Hippocampal formation (tissue), 2 donors: ENCODE measurements at places on chromosomes 1 and 21.

- no peak for DNase-seq
Observed at GRCh38 chr1:6801199-6801598, 15.9 kb downstream of the CAMTA1 start.

- DNase-seq, result no peak
Observed at GRCh38 chr1:63960326-63960725, 186.5 kb downstream of the ROR1 start.

DNA sequence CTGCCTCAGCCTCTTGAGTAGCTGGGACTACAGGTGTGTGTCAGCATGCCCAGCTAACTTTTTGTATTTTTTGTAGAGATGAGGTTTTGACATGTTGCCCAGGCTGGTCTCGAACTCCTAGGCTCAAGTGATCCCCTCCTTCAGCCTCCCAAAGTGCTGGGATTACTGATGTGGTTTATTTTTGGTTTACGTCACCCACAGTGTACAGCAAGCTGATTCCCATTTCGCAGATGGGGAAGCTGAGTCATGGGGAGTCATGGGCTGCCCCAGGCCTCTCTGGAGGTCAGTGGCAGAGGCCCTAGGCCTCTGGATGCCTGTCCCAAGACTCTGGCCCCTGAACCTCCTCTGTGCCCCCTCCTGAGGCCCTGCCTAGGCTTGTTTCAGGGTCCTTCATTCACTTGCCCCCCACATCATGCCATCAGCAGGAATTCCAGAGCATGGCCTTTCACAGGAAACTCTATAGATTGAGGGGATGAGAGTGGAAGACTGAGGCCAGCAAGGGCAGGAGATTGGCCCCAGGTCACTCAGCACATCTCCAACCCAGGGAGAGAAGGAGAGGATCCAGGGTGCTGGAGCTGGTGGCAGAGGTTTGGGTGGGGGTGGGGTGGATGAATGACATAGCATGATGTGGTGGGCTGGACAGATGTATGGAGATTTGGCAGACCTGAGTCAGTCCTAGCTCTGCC lies 266.0 kb downstream of the PTPRU start:
- no peak for DNase-seq

DNA sequence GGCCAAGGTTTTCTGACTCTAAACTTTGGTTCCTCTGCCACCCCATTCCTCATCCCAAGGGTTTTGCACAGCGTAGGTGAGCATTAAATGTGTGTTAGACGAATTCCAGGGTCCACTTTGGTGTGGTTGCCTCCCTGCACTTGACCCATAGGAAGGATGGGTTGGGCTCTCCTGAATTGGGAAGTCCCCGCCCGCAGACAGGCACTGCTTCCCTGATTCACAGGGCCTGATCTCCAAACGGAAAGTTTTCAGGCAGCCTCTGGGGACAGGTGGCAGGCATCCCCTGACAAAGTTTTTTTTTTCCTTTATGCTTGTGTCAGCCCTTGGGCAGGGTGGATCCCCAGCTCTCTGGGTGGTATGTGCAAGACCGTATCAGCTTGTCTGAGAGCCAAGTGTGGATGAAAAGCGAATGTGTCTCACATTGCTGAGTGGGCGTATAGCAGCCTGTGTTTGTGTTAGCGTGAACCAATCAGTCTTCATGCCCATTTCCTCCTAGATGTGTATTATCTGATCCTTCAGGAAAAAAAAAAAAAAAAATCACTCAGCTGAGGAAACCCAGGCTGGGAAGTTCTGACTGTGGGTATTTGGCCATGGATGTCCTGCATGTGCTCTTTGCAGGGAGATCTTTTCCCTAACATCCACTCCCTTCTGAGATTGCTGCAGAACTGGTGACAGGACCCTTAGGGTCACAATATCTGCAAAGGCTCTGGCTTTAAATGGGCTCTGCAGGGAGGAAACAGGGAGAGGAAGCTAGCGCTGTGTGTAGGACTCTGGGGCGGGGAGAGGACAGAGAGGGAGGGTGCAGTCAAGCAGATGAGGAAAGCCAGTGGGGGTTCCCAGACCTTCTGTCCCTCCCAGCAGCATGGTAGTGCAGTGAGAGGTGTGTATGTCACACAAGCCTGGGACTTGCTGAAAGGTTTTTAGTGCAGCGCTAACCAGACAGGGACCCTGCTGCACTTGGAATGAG lies 42.2 kb upstream of the TRABD2B start:
- DNase-seq, result no peak

DNA sequence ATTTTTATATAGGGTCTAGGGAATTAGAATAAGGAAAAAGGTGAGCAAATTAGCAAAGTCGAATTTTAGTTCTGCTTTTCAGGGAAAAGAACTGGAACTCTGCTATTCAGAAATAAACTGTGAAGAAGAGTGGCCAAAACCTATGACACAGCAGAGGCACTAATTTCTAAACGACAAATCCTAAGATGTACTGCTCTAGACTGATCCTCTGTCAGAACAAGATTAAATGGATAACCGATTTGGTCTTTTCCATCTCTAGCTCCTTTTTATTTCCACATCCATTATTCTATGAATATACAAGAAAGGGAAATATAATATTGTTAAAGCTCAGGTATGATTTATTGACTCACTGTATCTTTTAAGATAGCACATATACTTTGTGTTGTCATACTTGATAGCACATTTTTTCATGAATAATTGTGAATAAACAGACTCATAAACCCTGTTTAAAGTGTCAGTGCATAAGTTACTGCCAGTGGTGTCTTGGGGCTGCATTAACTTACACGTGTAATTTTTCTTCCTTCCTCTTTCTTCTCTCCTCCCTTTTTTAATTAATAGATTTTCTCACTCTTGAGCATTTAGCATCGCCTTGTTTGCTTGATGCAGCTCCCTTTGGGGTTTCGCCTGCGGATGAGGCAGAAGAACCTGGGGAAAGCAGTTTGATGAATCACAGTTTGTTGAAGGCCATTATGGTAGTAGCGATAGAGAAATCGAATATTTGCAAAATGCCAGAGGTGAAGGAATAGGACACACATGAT lies 496.6 kb downstream of the ADGRL2 start:
- DNase-seq, result no peak

DNA sequence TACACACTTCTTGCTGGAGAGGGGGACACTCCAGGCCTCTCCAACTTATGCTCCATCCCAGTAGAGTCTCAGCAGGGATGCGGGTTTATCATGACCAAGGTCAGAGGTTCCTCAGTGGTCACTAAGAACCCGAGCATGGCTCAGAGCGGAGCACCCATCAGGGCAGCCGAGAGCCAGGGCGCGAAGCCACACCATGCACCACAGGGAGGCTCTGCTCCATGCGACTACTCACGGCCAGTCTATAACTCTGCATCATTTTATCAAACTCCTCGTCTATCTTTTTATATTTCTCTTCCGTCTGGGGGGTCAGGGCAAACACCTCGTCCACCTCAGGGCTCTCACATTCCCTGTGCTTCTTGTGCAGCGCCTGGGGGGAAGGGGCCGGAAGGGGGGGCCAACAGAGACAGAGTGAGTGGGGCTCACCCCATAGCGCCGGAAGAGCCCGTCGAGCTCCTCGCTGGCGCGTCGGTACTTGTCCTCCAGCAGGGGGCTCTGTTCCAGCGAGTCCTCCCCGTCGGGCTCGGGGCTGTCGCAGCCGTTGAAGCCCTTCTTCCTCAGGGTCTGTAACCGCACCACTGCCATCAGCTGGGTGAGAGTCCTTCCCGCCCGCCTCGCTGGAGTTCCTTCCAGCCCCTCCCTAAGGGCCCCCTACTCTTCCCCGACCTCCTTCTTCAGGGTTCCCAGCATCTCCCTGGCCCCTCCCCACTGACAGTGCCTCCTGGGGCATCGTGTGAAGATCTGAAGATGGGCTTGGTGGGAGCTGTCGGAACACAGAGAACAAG lies 20.0 kb downstream of the MEF2D start:
- peak; percentile 48 for DNase-seq

DNA sequence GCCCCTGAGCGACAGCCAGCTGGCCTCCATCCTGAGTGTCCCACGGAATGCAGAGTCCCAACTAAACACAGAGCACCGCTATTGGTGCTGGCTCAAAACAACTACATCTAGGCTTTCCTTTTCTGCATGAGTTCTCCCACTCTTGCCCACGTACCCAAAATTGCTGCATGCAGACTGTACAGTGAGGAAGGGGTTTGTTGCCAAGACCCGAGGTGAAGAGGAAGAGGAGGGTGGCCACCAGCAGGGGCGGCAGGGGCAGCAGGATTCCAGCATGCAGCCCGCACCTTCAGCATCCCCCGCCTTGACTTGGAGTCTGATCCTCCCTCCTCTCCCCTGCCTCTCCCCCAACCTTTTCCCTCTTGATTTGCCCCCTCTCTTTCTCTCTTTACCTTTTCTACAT lies 8.0 kb downstream of the S100A9 start:
- DNase-seq, result no peak

- DNase-seq, result no peak
Observed at GRCh38 chr1:50985094-50985493, 15.0 kb downstream of the CDKN2C start.

- DNase-seq, result no peak
Observed at GRCh38 chr1:39886757-39887231, 3.5 kb upstream of the TRIT1 start.

DNA sequence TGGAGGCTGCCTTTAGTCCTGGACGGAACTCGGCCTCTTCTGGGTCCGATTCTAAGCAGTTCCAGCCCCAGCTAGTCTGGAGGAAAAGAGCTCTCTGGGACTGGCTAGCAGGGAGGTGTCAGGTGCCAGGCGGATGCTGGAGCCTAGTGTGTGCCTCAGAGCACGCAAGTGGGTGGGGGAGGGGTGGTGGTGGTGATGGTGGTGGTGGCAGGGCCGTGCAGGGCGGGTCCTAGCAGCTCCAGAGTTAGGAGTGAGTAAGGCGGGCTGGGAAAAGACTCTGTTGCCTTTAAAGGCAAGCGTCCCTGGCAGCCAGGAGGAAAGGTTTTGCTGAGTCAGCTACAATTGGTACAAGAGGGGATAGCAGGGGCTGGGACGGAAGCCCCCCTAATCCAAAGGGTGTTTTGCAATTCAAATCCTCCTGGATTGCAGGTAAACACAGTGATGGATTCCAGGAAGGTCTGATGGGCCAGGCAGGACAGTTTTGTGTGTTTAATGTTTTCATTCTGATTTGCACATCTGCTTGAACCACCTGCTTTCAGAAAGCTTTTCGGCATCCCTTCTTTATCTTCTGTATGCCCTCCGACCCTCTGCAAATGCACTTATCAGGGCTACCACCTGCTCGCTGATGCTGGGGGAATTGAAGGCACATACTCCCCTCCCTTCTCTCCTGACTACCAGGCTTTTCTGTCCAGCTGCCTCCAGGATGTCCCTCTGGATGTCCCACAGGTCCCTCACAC lies 4.1 kb upstream of the SLC2A1 start:
- no peak for DNase-seq

DNA sequence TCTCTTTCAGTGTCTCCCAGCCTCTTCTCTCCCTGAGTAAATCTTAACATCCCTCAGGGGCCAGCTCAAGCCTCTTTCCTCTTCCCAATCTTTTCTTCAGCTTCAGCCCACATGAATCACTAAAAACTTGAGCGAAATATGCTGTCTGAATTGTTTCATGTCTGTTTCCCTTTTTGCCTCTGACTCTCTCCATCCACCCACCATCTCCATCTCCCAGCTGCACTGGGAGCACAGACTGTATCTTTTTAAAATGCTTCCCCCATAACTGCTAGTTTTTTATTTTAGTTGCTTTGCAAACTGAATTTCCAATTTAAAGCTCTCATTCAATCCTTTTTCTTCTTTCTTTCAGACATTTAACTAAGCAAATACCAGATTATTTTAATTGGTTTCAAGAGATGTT lies 3.0 kb upstream of the AHCTF1 start:
- DNase-seq, result peak; percentile 57

- no peak for DNase-seq
Observed at GRCh38 chr21:30072496-30072895, 94.1 kb downstream of the CLDN17 start.

GRCh38 chr1:98086156-98086555 lies 165.3 kb upstream of the DPYD start:
- DNase-seq, result no peak

GRCh38 chr1:53125623-53126360 lies 16.6 kb downstream of the SLC1A7 start:
- DNase-seq, result no peak

DNA sequence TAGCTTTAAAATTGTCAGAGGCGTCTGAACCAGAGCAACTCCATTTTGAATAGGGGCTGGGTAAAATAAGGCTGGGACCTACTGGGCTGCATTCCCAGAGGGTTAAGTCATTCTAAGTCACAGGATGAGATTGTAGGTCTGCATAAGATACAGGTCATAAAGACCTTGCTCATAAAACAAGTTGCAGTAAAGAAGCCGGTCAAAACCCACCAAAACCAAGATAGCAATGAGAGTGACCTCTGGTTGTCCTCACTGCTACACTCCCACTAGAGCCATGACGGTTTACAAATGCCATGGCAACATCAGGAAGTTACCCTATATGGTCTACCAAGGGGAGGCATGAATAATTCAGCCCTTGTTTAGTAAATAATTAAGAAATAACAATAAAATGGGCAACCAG lies 143.6 kb downstream of the GABPA start:
- DNase-seq, result no peak

GRCh38 chr1:221344693-221345092 lies 397.2 kb downstream of the DUSP10 start:
- DNase-seq, result no peak

DNA sequence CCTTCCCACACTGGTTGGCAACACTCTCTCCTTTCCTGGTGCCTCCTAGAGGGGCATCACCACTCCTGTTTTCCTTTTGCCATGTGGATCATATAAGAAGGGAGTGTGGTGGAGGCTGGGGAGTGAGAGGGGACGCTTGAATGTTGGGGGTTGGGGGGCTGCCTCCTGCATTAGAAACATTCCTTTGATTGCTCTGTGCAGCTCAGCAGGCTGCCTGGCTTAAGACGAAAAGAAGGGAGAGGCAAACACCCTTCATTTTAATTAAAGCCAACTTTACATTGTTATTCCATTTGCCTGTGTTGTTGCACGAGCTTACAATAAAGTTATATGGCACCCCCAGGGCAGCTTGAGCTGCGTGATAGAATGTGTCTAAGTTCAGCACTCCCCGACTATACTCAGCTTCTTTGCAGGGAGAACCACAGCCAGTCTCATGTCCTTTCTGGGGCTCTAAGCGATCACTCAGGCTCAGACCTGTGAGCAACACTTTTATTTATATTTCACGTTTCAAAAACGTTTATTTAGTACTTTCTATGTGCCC lies 57.4 kb downstream of the FOXD2 start:
- DNase-seq, result no peak

- no peak for DNase-seq
Observed at GRCh38 chr21:41622831-41623548, 115.0 kb upstream of the TMPRSS2 start.

GRCh38 chr1:184447651-184448185 lies 60.9 kb downstream of the C1orf21 start:
- DNase-seq, result no peak

- DNase-seq, result no peak
Observed at GRCh38 chr21:37040212-37040611, 32.7 kb downstream of the PIGP start.

GRCh38 chr21:35932232-35932911 lies 128.0 kb downstream of the SETD4 start:
- peak; percentile 50 for DNase-seq

GRCh38 chr1:17201201-17202021 lies 3.5 kb upstream of the PADI1 start:
- no peak for DNase-seq
